ENCODE measurements at places on chromosomes 5 and 9. TPM values are rescaled to one million over a fixed set of nuclear protein-coding genes. Genes with fewer than 3 reads are reported as not detected.

MUSK gene
- 0.63 TPM for polyA plus RNA-seq

GRCh38 chr9:93092251-93092991, 3.6 kb upstream of the CARD19 start:
- no peak for DNase-seq

GDF9 gene
- 0.91 TPM for polyA plus RNA-seq

DNA sequence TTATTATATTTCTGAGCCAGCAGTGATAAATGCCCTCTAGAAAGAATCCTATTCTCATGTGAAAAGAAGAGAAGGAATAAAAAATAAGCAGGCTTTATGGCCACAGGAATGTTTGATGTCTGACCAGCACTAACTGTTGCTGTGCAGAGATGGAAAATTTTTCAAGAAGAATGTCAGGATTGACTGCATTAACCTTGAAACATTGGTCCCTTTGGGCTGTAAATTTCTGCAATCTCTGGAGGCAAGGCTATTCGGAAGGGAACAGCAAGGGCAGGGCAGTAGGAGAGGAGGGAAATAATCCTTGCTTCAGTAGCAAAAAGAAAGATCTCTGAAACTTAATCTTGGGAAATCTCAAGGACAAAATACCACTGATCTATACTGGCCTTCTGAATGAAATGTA, 415.2 kb downstream of the DNAH5 start:
- no peak for DNase-seq

PHF24 gene
- 0.81 TPM for polyA plus RNA-seq

CDH9 gene
- not detected for polyA plus RNA-seq

DNA sequence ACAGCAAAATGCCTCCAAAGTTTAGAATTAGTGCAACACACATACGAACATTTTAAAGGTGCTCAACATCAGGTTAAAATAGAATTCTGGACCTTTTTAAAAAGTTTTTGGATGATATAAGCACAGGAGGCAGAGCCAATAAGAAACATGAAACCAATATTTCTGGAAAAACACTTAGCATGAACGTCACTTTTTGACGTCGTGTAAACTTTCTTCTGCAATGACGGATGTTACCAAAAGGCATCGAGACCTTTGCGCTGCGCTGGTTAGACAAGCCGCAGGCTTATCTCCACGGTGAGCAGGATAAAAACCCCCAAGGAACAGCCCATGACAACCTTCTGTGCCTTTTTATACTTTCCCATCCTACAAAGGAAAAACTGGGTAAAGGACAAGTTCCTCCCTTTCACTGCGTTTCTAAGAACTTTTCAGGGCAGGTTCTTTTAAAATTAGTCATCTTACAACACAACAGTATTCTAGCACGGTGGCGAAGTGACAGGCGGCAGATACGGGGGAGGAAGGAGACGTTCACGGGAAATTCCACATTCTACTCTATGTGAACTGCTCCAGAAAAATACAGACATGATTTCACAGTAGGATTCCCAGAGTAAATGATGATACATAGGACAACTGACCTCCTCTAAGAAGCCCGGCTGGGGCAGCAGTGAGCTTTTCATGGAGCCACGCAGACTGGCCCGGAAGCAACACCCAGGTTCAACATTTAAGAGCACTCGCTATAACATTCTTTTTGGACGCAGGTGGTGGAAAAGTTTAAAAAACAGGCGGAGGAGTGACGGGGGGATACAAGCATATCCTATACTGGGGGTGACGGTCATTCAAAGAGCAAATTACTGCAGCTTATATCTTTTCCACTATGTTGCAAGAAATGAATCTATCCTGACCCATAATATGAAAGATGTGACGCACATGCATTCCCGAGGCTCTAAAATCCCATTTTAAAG, 52.4 kb downstream of the USP20 start:
- no peak for DNase-seq

- DNase-seq = no peak
Observed at GRCh38 chr9:105510024-105510423, 47.9 kb upstream of the FKTN start.

DNA sequence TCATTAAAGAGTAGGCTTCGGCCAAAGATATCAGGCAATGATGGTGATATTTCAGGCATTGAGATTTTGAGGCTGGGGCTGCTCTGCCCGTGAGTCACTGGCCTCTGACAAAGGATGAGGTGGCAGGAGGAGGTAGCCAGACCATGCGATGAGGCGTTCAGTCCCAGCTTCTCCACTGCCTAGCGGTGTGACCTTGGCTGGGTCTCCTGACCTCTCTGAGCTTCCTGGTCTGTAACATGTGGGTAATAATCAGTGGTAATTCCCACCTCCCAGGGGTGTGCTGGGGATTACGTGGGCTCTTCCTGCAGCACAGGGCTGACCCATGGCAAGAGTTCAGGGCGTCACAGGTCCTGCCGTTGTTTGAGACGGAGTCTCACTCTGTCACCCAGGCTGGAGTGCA, 73.2 kb upstream of the RAPGEF1 start:
- DNase-seq = no peak

DNA sequence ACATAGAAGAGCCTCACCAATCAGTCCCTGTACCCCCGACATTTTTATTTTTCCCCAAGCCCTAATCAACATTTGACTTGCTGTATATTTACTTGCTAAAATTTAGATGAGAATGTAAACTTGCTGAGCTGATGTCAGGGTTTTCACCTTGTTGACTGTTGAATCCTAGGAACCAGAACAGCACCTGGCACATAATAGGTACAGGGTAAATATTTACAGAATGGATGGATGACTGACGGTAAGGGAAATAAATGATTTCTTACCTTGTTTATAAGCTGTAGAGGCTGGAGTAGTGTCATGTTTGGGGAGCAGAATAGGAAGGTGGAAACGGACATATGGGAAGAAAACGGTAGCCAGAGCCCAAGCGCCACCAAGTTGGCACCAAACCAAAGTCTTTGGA, 107.0 kb upstream of the NUDT12 start:
- no peak for DNase-seq

RGS3 gene
- polyA plus RNA-seq = 82.9 TPM

DNA sequence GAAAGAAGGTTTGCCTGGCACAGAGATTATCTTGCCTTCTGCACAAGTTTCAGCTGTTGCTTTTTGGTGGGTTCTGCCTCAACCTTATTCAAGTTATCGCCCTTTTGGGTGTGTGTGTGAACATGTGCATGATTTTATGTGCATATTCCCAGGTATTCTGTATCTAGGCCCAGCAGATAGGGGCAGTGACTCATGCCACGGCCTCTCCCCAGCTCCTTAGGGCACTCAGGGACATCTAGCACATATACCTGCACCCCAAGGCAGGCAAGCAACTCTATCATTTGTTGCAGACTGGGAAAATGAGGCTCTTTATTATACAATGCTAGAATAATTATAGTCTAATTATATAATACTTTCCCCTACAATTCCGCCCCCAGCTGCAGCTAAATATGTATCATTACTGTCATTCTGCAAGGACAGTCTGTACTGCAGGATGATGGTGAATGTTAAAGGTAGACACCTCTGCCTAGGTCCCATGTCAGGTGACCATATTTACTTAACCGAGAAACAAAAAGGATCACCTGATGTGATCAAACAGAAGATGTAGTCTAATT, 128.9 kb downstream of the PDE8B start:
- no peak for DNase-seq

PLPP7 gene
- 0.91 TPM for polyA plus RNA-seq

GRCh38 chr5:124238350-124238749, 508.1 kb downstream of the ZNF608 start:
- no peak for DNase-seq

GRCh38 chr5:83570916-83571315, 99.4 kb downstream of the VCAN start:
- no peak for DNase-seq

IFNE gene
- 0.13 TPM for polyA plus RNA-seq

- no peak for DNase-seq
Observed at GRCh38 chr5:170483701-170484458, 19.9 kb upstream of the KCNIP1 start.

DNA sequence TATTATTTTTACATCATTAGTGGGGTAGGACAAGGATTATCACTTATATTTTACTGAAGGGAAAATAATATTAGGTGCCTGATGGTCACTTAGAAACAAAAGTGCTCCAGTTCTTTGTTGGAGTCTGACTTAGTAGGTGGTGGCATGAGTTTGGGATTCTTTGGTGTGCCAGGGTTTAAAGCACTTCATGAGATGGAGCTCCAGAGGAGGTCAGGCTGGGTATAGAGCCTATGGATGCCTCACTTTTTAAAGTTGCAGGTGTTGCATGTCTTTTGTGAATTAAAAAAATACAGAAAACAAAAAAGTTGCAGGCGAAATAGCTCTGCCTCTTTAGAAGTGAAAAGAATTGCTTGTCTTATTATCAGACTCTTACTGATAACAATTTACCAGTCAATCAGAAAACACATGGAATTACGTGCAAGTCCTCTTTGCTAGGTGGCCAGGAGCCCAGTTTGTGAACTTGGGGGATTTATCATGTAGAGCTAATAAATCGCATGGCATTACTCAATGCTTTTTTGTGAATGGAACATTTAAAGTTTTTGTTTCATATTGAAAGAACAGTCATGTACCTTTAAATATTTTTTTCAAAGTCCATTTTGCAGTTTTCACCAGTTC, 1.6 kb downstream of the ITK start:
- no peak for DNase-seq

CLK4 gene
- 52.7 TPM for polyA plus RNA-seq

F2R gene
- 49.8 TPM for polyA plus RNA-seq

CMYA5 gene
- 9.3 TPM for polyA plus RNA-seq

- DNase-seq = no peak
Observed at GRCh38 chr5:34475249-34475966, 180.7 kb upstream of the RAI14 start.

GRCh38 chr9:134890155-134890495, 9.5 kb downstream of the FCN2 start:
- DNase-seq = no peak

DNA sequence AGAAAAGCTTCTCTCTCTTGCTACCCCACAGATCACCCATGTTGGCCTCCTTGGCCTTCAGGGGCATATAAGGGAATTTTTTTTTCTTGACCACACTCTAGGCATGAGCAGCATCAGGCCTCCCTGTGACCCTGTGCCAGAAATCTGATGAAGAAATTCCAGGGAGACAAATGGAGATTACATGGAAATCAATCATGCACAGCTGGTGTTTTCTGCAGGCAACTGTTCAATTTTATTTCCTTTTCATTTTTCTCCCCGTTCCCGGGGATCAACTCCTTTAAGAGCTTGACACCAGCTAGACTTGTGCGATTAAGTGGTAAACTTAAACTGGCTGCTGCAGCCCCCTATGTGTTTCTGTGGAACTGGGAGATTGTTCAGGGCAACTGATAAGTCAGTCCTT, 59.3 kb downstream of the GALNT10 start:
- DNase-seq = no peak

DNA sequence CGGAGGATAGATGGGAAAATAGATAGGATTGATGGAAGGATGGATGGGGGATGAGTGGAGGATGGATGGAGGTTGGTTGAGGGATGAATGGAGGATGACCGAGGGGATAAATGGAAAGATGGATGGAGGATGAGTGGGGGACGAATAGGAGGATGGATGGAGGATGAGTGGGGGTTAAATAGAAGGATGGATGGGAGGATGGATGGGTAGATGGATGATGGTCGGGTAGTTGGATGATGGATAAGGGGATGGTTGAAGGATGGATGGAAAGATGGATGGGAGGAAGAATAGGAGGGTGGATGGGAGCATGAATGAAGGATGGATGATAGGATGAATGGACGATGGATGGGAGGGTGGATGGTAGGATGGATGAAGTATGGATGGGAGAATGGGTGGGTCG, 219.3 kb upstream of the IER5L start:
- no peak for DNase-seq

GRCh38 chr5:176530983-176531901, 6.0 kb downstream of the RNF44 start:
- no peak for DNase-seq

GRCh38 chr9:128007566-128008138, 26.9 kb upstream of the EEIG1 start:
- DNase-seq = peak; percentile 68

DNA sequence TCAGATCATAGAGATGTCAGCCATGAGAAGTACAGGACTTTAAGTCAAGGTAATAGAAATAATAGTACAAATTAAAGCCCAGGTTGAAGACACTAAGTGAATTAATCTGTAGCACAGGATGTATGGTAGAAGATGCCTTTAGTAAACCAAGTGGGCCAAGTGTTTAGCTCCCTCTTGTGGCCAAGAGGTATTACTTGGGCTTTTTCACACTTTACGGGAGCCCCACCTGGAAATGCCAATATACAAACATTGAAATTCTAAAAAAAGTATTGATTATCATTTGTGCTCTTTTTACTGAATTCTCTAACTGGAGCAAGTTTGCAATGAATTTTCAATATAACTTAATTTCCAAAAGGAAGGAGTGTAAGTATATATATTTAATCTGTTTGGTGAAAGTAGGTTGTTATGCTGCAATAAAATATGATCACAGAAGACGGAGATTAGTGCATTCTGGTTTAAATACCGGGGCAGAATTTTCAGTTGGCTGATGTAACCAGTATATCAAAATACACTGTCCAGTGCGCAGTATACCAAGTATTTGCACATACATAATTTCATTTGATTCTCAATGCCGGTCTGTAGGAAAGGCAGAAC, 84.7 kb downstream of the PARP8 start:
- DNase-seq = peak; percentile 30

OCLN gene
- polyA plus RNA-seq = 45.9 TPM

DNA sequence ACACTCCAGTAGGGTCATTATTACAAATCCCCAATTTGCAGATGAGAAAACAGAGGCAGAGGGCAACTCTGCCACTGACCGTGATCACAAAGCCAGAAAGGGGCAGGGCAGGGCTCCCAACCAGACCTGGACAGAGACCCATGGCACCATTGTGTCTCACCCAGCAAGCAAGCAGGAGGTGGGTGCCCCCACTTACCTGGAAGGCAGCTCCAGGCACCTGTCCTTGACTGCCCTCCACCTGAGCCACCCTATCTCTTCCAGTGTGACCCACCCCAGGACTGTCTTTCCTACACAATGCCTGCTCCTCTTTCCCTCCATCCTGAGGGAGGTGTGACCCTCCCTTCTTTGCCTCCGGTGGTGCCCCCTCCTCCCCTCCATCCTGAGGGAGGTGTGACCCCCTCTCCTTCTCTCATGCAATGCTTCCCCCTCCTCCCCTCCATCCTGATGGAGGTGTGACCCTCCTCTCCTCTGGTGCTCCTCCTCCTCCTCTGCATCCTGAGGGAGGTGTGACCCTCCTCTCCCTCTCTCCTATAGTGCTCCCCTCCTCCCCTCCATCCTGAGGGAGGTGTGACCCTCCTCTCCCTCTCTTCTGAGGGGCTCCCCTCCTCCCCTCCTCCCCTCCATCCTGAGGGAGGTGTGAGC, 198.0 kb downstream of the MED10 start:
- no peak for DNase-seq

CTNND2 gene
- 2.5 TPM for polyA plus RNA-seq

GRCh38 chr5:123033157-123033671, 3.3 kb downstream of the PPIC start:
- DNase-seq = no peak

CHMP5 gene
- 91.8 TPM for polyA plus RNA-seq

DNA sequence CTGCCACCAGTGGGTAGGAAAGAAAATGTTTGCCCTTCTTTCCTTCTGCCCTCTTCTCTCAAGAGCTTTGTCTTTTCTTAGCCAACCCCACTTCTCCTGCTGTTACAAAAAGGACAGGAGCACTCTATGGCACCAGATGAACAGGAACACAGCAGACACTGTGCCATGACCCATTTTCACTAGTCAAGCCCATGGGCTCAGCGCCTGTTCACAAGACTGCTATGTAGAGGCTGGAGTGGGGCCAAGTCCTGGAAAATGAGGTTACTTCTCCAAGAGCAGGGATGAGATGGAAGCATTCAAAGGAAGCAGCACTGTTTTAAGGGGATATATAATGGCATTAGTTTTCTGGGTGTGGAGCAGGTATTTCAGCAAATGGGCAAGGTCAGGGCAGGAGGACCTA, 46.8 kb upstream of the GRAMD2B start:
- no peak for DNase-seq

- no peak for DNase-seq
Observed at GRCh38 chr9:120308495-120308894, 271.5 kb downstream of the CDK5RAP2 start.

Measured in right lung (tissue), 10 donors.